ENCODE measurements at places on chromosomes 12 and 14.

- no peak for DNase-seq
Measured at GRCh38 chr14:102749393-102750305, 27.6 kb upstream of the TRAF3 start.

- no peak for DNase-seq
Measured at GRCh38 chr12:13595536-13596443, 385.6 kb downstream of the GRIN2B start.

DNA sequence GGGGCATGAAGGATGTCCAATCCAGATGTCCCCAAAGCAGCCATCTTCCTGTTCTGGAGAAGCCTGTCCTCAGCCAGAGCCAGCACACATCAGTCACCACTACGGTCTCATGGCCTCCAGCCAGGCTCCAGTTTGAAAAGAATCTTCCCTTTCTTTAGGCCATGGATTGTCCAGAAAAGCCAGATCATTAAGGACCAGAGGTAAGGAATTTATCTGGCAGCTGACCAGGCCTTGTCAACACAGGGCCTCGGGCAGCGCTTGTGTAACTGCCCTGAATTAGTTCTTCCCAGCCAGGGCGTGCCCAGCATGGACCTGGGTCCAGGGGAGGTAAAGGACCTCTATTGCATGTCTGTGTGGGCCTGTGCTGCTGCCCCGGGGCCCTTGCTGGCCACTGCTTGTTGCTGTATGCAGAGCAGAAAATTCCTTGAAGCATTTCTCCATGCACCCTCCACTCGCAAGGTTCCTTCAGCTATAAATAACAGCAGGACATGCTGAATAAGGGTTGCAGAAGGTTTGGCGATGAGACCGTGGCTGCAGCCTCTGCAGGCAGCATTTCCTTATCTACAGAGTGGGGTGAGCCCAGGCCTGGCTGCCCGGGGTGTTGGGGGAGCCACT lies 21.7 kb upstream of the VPS37B start:
- DNase-seq, result no peak

DNA sequence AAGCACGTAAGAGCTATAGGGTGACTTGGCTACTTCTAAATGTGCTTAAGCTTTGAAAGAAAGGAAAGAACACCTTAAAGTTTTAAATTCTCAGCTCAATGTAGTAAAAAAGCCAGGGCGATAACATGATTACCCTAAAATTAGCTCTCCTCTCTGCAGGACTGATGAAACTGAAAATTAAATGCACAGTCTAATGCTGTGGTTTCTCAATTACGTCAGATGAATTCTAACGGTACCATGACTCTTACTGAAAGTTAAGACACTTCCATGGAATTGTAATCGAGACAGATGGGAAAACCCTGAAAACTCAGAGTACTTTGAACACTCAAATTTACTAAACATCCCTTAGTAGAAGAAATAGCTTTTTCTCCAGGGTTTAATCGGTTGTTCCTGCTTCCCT lies 25.9 kb upstream of the PRKD1 start:
- no peak for DNase-seq

DNA sequence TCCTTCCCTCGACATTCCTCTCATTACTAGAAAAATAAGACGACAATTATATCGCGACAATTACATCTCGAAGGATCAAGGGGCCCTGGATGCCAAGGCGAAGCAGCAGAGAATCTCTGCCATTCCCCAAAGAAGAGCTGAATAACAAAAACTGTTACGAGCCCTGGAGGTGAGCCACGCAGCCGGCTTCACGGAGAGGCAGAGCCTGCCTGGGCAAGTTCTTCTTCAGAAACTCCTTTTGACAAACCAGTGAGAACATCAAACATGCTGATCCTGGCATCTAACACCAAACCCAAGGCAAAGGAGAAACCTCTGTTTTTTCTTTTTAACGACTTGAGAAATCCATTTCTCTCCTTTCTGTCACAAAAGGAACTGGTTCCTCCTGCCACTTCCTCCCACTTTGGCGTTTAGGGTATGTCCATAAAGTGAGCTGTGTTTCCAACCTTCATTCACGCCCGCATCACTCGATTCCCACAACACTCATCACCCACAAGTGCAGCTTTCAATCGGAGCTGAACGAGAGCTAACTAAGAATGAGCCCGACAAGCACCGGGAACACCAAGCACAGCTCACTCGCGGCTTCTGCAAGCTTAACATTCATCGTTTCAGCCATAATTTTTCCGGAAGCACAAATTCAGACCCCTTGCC lies 21.5 kb downstream of the CCDC88C start:
- DNase-seq, result no peak

DNA sequence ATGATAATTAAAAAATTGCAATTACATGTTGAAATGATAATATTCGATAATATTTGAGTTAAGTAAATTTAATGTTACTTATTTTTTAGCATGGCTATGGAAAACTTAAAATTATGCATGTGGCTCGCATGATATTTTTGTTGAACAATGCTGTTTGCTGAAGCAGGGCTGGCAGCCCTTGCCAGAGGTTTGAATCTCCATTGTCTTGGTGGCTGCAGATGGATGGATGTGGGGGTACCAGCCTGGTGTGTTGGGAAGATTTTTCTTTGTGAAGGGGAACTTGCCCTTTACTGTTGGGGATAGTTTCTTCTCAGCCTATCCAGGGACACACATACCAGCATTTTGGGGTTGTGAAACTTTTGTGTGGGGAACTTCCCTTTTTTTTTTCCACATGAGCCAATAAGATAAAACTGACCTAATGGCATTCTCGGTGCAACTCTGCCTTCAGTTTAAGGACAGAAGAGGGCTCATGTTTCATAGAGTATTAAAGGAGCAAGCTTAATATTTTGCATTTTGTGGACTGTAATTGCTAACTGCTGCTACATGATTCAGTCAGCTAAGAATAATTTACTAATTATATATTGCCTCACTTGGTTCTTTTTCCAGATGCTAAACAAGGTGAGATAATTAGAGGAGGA lies 8.8 kb downstream of the RASSF3 start:
- DNase-seq, result no peak

GRCh38 chr14:55129428-55130195 lies 560 bp downstream of the LGALS3 start:
- no peak for DNase-seq

GRCh38 chr12:94498073-94498472 lies 38.4 kb upstream of the CEP83 start:
- no peak for DNase-seq

DNA sequence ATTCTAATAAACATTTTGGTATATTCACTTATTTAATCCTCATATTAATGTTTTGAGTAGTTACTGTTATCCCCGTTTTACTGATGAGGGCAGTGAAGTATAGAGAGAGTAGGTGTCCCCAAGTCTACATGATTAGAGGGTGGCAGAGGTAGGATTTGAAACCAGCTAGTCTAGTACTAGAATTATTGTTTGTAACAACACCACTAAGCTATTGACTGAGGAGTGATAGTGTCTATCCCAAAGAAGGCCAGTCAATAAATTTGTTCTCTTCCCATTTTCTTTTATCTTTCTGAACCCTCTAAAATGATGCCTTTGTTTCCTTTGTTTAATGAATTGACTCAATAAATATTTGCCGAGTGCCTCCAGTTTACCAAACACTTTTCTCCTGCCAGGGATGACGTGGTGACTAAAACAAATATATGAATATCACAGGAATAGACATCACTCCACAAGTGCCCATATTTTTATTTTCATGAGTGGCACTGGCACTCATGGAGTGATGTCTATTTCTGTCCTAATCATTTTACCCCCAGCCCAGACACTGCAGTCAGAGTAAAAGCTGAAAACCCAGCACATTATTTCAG lies 247.5 kb downstream of the SLC16A7 start:
- DNase-seq, result no peak

GRCh38 chr12:121860257-121860656 lies 1.6 kb upstream of the HPD start:
- DNase-seq, result no peak

GRCh38 chr12:3311027-3311402 lies 180.0 kb upstream of the PRMT8 start:
- no peak for DNase-seq

- no peak for DNase-seq
Measured at GRCh38 chr12:57835366-57836288, 10.9 kb downstream of the CTDSP2 start.

DNA sequence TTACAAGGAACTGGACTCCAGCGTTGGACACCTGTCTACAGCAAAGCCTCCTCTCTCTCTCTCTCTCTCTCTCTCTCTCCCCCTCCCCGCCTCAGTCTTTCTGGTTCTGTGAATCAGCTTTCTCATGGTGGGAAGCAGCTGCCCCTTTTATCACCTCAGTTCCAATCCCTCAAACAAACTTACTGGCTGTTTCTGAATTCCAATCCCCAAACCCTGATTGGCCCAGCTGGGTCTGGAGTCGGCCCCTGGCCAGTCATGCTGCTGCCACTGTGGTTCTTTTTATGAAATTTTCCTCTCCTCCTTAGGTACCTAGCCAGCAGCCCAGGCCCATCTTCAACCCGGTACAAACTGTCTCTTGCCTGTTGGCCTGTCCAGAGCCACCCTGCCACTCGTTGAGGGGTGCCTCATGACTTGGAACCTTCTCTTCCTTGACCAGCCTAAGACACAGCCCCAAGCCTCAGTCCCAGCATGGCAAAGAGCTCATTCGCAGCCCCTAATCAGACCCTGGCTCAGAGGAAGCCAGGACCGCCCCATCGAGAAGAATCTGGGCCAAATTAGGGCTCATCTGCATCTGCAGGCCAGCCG lies 9.4 kb upstream of the MORN3 start:
- DNase-seq, result no peak

DNA sequence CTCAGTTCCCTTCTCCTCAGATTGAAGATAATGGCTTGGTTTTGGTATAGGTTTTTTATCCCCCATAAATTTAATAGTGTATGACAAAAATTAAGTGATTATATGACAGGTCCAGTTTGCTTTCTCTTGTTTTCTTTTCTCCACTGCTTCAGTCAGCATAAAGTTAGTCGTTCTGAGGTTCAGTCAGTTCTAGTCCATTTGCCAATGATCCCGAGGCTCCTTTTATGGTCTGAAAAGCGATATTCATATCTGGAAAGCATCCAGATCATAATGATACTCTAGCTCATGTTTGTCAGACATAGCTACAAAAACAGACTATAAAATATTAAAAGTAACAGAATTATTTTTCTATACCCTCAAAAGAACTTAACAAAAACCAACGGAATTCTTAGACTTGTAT lies 67.1 kb upstream of the SLC38A4 start:
- DNase-seq, result no peak

- no peak for DNase-seq
Measured at GRCh38 chr12:114700392-114701103, 16.6 kb upstream of the TBX3 start.

DNA sequence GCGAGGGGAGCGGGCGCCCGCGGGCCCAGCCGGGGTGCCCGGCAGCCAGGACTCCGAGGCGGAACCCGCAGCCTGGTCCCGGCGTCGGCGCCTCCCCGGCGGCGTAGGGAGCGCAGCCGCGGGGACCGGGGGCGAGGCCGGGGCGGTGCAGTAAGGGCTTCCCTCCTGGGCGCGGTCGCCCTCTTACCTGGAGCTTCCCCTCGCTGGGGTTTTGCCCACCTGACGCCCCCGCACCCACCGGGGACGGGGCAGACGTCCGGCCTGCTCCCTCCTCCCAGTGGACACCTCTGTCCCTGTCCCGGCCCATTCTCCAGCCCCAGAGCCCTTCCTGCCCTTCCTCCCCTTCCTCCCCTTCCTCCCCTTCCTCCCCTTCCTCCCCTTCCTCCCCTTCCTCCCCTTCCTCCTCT lies 413 bp upstream of the TUBA1C start:
- DNase-seq, result no peak

GRCh38 chr12:178829-179109 lies 35.2 kb downstream of the SLC6A12 start:
- no peak for DNase-seq

GRCh38 chr14:50301914-50302313 lies 10.1 kb downstream of the L2HGDH start:
- DNase-seq, result no peak

DNA sequence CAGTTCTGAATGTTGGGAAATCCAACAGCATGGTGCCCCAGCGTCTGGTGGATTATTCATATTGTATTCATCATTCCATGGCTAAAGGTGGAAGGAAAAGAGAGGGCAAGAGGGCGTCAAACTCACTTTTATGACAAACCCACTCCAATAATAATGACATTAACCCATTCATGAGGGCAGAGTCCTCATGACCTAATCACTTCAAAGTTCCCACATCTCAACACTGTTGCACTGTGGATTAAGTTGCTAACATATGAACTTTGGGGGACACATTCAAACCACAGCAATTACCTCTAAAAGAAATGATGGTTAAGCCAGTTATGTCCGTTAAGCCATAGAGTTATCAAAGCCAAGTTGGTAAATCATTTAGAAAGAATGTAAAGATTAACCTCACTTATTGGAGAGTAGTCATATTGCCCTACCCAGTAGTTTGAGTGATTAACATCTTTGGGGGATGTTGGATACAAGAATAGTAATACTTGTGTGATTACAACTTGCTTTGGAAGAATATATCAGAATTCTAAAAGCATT lies 212.4 kb upstream of the FLRT2 start:
- no peak for DNase-seq

- DNase-seq, result no peak
Measured at GRCh38 chr12:52147367-52147963, 44.3 kb downstream of the KRT80 start.

- DNase-seq, result no peak
Measured at GRCh38 chr14:31933716-31934115, 143.4 kb upstream of the ARHGAP5 start.

- DNase-seq, result no peak
Measured at GRCh38 chr14:21748869-21749303, 75.3 kb upstream of the OR4E1 start.

GRCh38 chr12:53676656-53677015 lies 753 bp upstream of the ATP5MC2 start:
- DNase-seq, result no peak

GRCh38 chr14:93010522-93011140 lies 87.7 kb downstream of the CHGA start:
- DNase-seq, result no peak

DNA sequence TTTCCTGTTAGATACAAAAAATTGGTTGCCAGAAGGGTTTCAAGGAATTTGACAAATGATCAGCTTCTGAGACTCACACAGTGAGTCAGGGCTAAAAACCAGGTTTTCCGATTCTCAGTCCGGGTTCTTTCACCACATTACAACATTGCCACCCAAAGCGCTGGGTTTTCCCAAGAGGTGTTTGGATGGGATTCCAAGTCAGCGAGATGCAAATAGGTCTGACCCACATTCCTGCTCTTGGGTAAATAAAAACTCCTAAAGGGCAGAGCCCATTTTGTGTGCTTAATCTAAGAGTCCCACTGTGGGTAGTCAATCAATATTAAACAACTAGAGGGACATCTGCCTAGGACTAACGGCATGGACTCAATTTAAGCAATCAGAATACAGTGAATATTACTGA lies 5.4 kb upstream of the RIC8B start:
- no peak for DNase-seq

DNA sequence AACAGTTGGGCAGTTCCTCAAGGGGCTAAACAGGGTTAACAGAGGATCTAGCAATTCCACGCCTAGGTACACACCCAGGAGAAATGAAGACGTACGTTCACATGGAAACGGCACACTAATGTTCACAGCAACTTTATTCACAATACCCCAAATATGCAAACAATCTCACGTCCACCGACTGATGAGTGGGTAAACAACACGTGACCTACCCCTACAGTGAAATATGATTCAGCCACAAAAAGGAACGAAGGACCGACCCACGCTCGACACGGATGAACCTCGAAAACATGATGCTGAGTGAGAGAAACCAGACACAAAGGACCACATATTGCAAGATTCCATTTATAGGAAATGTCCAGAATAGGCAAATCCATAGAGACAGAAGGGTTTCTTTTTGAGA lies 112.7 kb downstream of the NCOR2 start:
- no peak for DNase-seq
